ENCODE measurements at places on chromosomes 11 and 22.

GRCh38 chr22:37777122-37777687 is 30.5 kb upstream of the GCAT start:
- no peak for DNase-seq

GRCh38 chr22:23513705-23514104 is 66.4 kb downstream of the IGLL1 start:
- DNase-seq, result no peak

GRCh38 chr22:24758164-24758799 is 16.2 kb downstream of the PIWIL3 start:
- no peak for DNase-seq

GRCh38 chr11:59822989-59823566 is 12.5 kb upstream of the MRPL16 start:
- no peak for DNase-seq

DNA sequence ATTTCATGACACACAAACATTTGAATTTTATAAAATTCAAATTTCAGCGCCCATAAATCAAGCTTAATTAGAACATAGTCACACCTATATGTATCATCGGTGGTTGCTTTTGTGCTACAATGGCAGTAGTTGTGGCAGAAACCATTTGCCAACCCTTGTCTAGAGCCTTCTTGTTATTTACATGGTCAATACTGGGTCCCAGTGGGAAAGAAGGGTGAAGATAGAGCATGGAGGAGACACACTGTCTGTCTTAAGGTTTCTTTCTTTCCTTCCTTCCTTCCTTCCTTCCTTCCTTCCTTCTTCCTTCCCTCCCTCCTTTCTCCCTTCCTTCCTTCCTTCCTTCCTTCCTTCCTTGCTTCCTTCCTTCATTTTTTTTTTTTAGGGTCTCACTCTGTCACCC is 3.7 kb downstream of the OR6Q1 start:
- no peak for DNase-seq

GRCh38 chr22:45781459-45781858 is 109.8 kb downstream of the ATXN10 start:
- no peak for DNase-seq

GRCh38 chr11:59900366-59901126 is 22.0 kb downstream of the OOSP3 start:
- no peak for DNase-seq

GRCh38 chr11:122424636-122425035 is 230.9 kb upstream of the UBASH3B start:
- DNase-seq, result no peak

DNA sequence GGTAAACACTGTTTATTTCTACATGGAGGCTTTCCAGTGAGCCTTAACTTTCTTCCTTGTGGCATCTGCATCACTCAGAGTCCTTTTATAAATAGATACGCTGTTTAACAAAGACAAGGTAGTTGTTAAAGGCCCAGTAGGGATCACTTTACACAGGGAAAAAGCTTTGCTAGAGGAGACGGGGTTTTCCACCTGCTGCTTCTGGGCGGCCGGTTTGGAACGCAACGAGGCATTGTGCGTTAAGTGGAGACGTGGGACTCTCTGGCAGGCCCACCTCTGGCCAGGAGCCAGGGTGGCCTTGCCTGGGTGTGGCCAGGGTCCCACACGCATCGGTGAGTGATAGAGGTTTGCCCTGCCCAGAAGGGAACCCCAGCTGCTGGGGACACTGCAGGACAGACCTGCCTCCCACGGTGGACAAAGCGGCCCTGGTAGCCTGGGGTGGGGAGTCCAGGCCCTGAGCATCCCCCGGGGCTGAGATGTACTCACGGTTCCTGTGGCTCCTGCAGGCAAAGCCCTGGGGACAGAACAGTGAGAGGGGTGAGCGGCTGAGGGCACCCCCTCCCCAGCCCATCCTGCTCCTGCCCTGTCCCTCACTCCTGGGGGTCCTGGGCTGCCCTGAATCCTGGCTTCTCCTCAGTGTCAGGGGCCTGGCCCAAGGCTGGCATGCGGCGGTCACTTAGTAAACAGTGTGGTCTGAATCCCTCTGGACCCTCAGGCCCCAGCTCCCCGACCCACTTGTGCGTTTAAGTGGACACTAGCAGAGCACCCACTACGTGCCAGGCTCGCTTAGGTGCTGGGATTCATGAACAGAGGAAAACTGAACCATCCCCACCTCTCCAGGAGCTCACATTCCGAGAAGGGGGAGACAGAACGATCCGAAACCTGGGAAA is 4.2 kb downstream of the IL17REL start:
- no peak for DNase-seq

DNA sequence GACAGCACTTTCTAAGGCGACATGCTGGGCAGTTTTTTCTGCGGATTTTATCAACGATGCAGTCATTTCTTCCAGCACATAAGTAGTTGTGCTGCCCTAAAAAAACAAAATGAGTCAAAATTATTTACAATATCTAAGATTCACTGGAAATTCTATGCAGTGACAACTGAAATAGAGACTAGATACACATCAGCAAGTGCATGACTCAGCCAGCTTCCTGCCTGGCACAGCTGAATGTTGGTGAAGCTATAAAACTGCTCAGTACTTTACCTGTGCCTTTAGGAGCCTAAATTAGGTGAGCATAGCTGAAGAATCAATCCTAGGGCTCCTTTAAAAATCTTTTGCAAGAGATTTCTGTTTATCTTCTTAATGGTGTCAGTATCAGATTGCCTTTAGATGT is 37.8 kb downstream of the PGR start:
- DNase-seq, result no peak

DNA sequence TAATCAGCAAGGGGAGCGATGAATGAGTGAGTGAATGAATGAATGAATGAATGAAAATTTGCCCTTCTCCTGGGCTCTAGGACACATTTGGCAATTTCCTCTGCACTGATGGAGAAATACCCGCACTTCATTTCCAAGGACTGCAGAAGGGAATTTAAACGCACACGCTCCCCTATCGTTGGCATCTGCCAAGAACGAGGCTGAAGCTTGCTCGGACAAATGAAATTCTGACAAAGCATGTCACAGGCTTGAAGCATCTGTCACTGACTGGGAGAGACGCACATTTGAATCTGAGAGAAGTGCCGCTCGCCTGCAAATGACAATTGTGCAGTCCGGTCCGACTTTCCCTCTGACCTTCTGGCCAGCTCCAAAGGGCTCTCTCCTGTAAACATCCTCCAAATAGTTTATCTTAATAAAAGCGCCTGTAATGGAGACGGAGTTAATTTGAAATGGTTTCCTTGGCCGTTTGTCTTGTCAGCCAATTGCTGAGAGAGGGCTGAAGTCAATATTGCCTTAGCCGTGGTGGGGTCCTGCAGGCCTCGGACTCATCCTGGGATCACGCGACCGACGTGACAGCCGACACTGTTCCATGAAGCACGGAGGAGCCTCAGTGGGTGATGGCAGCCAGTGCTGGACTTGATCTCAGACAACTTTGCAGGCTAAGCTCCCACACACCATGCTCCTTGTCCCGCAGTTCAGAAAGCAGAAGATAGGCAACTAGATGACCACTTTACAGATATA is 260.7 kb downstream of the MN1 start:
- DNase-seq, result no peak

GRCh38 chr11:74306435-74307175 is 4.8 kb downstream of the P4HA3 start:
- DNase-seq, result no peak

- DNase-seq, result no peak
Observed at GRCh38 chr11:73854680-73855079, 22.0 kb downstream of the COA4 start.

GRCh38 chr11:35584321-35584720 is 33.9 kb upstream of the FJX1 start:
- DNase-seq, result no peak

DNA sequence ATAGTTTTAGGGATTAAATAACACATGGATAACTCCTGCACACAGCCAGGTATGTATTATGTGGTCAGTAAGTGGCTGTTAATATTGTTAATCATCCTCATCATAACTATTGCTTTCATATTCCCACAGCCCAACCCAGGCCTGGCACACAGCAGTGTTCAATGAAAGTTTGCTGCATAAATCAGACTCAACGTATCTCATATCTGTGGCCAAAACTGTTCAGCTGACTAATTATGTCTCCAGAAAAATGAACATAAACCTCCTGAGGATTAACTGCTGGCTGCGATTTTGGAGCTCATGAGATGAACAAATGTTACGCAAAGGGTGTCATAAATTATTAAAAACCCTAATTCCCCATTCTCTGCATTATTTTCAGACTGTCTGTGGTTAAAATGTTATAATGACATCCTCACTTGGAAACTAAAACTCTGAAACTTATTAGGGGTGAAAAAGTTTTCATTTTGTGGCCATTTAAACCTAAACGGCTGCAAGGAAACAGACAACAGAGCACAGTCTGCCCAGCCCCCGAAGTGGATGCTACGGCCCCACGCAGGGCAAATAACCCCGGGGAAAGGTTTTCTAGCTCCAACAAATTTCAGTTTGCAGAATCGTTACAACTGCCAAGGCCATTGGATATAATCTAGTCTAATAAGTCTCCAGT is 17.3 kb downstream of the ABCC8 start:
- no peak for DNase-seq

DNA sequence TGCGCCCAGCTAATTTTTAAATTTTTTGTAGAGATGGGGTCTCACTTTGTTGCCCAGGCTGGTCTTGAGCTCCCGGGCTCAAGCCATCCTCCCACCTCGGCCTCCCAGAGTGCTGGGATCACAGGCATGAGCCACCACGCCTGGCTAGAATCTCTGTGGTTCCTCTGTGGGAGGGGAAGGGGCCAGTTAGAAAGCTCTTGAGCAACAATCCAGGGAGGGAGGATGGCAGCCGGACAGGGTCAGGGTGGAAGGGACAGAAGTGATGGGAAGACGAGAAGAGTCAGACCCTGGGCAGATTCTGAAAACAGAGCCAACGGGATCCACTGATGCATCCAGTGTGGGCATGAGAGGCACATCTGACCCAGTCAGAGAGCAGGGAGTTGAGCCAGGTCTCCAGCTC is 38.9 kb upstream of the MN1 start:
- no peak for DNase-seq

Measured in SK-N-MC (cell line).